Thoracic aorta (tissue), 2 donors: ENCODE measurements at places on chromosomes 12 and 14. TPM values are rescaled to one million over a fixed set of nuclear protein-coding genes. Genes with fewer than 3 reads are reported as not detected.

DNA sequence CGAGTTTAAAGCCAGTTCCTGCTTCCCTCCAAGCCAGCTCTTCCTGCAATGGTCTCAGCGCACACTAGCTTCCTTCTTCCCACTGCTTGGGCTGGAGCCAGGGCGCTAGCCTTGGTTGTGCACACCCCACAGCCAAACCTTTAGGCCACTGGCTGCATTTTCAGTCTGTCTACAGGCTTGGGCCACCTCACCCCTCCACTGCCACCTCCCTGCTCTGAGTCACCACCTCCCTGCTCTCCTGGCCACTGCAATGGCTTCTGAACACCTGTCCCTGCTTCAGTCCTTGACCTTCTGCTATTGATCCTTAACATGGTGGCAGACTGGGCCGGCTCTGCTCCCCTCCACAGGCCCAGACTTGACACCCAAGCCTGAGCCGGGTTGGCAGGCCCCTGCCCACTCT, 151.1 kb downstream of the RBM19 start:
- no peak for DNase-seq

GRCh38 chr12:77968021-77968420, 137.3 kb downstream of the NAV3 start:
- DNase-seq, result no peak

- no peak for DNase-seq
Observed at GRCh38 chr12:82357845-82358199, 365 bp downstream of the CCDC59 start.

GRCh38 chr14:99035712-99036610, 236.0 kb downstream of the BCL11B start:
- peak; percentile 85 for DNase-seq

GRCh38 chr12:106867651-106868050, 88.1 kb upstream of the TMEM263 start:
- DNase-seq, result no peak

DNA sequence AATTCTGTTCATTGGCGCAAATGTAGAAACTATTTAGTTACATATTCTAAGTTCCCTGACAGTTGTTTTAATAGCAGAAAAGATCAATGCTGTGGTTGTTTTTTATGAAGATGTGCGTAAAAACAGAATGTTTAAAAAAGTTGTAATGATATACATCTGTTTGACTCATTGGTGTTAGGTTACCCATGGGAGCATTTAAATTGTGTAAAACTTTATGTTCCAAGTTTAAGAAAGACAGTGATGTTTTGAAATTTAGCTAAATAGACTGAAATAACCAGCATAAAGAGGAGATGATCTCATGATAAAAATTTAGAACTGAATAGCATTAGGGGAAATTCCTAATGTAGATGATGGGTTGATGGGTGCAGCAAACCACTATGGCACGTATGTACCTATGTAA, 3.6 kb downstream of the PELI2 start:
- no peak for DNase-seq

CYP46A1 gene
- 0.68 TPM for total RNA-seq
